LHCN-M2 (cell line): ENCODE measurements at places on chromosomes 4 and X.

DNA sequence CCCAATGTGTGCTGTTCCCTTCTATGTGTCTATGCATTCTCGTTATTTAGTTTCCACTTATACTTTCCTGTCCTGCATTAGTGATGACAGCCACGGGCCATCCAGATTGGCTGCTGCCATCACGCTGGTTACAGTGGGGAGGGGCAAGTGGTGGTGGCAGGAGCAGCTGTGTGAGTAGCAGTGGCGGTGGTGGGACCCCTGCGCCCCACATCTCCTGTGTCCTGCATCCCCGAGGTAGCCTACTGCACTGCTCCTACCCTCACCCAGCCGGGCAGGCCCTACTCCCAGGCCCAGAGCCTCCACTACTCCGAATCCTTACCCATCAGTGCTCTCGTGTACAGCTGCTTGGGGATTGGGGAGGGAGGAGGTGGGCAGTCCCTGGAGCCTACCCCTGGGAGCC, 798.7 kb upstream of the AGA start:
- DNase-seq = no peak

GRCh38 chrX:5163663-5164062, 1065.0 kb downstream of the NLGN4X start:
- DNase-seq = no peak

DNA sequence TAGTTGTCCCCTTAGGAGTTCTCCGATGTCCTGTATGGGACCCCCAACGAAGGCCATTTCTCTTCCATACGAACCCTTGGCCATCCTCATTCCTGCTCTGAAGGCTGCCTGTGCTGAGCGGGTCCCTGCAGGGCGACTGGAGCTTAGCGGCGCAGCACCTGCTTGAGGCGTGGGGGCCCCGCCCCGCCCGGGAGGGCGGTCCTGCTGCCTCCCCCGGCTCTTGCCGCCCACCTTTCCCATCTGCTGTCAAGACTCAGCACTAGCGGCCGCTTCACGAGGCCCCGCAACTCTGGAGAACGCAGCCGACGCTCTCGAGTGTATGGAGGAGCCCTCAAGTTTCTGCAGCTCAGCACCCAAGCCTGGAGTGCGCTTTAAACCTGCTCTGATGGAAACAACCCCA, 197.7 kb downstream of the TRIML1 start:
- DNase-seq = no peak

- peak; percentile 52 for DNase-seq
Observed at GRCh38 chr4:40186665-40187014, 10.2 kb upstream of the RHOH start.

DNA sequence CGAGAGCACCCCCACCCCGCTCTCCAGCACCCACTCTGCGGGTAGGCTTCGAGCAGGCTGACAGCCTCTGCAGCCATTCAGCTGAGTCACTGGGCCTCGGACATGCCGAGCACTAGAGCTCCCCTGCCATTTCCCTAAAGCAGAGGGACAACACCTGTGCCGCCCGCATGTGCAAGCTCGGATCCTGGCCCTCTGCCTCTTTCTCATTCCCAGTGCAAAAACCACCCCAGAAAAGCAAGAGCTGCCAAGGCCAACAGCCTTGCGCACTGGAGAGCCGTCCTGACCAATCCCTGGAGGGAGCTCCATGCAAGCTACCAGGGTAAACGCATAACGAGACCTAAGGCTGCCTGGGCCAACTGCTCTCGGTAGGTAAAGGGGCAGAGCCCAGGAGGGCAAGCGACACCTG, 5.3 kb downstream of the HCFC1 start:
- DNase-seq = peak; percentile 46

- DNase-seq = no peak
Observed at GRCh38 chr4:149245333-149245732, 570.3 kb downstream of the IQCM start.

DNA sequence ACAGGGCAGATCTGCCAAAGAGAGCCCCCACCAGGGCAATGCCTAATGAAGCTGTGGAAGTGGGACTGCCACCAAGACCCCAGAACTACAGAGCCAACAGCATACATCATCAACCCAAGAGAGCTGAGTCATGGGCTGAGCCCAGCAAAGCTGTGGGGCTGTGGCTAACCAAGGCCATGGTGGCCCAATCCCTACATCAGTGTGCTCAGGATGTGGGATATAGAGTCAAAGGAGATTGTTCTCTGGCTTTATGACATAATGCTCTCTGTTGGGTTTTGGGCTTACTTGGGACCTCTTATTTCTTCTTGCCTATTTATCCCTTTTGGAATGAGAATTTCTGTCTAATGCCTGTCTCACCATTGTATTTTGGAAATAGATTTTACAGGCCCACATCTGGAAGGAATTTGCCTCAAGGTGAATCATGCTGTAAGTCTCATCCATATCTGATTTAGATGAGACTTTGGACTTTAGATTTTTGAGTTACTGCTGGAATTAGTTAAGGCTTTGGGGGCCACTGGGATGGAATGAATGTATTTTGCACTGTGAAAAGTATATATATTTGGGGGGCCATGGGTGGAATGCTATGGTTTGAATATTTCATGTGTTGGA, 5.4 kb upstream of the PRDM5 start:
- no peak for DNase-seq

- DNase-seq = no peak
Observed at GRCh38 chr4:131499141-131499873, 1649.8 kb upstream of the PCDH10 start.

DNA sequence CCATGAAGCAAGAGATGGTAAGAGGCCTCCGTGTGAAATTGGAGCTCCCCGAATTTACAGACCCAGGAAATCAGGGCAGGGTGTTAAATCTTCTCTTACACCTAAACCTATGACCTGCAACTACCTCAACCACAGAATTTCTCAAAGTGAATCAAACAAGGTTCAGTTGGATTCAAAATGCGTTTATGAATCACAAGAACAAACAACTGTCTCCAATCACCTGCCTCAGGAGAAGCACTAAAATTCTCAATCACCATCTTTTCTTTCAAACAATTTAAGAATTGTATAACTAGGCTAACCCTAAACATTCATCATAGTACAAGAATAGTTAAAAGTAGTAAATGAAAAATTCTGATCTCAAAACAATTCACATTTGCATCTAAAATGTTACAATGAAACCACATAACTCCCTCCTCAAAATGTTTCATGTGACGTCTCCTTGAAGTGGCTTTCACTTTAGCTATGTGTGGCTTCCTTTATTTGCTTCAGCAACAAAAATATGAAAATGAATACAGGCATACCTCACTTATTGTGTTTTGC, 19.2 kb downstream of the PPP3CA start:
- DNase-seq = no peak

DNA sequence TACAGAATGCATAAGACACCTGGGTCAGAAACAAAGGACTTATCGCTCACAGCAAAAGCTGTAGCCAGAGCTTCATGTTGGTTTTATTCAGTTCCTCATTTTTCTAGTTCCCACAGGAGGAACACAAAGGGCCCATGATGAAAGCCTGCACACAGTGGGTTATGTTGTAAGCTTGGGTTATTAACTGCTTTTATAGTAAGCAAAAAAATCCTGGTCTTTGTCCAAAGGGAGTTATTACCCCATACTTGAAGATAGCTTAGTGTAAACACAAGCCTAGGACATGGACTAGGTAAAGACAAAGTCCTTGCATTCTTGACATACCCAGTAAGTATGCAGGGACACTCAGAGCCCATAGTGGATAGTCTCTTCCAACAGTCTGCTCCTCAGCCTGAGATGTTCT, 11.7 kb downstream of the BBS12 start:
- no peak for DNase-seq

DNA sequence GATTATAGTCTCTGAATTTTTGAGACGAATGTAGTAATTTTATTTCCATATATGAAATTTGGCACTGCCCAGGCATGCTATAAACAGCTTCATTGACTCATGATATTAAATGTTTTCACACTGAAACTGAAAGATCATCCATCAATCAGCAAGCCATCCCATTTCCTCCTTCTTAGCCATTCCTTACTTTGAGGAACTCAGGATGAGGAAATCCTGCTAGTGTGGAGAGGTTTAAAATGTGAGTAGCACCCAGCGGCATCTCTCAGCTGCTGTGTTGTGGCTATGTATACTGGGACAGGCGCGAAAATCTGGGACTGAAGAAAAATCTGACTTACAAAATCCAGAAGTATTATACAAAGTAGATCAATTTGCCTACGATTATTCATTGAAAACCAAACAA, 52.1 kb downstream of the PTCHD1 start:
- peak; percentile 11 for DNase-seq

- DNase-seq = peak; percentile 60
Observed at GRCh38 chr4:30718641-30719453, 1.3 kb upstream of the PCDH7 start.

- no peak for DNase-seq
Observed at GRCh38 chrX:31139961-31140360, 68.1 kb upstream of the FTHL17 start.

DNA sequence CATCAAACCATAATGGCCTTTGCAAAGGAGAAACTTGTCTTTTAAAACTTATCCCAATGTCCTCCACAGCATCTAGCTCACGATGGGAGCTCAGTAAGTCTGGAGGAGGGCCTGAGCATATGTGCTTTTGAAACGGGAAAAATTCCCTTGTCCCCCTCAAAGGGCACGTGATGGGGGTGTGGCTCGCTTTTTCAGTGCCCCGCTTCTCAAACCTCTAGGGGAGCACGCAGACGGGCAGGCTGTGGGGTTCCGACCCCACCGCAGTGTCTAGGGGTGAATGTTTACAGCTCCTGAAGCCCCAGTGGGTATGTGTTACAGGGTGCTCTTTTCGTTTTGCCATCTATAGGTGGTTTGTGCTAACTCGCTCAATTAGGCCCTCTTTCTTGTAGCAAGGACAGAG, 31.2 kb downstream of the SLITRK2 start:
- DNase-seq = no peak

GRCh38 chrX:17160975-17161374, 214.0 kb upstream of the NHS start:
- DNase-seq = no peak

- DNase-seq = no peak
Observed at GRCh38 chr4:48910511-48910910, 3.9 kb upstream of the OCIAD2 start.

GRCh38 chrX:40845331-40845911, 110.1 kb upstream of the MED14 start:
- peak; percentile 85 for DNase-seq

GRCh38 chr4:20624793-20625374, 75.4 kb upstream of the PACRGL start:
- peak; percentile 4 for DNase-seq

DNA sequence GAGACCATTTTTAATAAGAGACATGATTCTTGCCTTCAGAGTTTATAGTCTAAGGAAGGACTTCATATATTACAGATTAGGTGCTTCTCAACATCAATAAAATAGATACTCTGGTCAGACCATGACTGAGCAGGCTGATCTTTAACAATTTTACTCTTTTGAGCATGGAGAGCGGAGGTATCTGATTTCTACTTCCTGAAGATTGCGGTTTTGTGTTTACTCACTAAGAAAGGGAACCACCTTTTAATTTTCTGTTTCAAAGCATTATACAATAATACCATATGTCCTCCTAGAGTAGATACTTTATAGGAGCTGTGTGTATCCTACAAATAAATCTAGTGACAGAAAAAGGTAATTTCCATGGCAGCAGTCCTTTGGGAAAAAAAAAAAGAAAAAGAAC, 12.5 kb downstream of the MORC4 start:
- no peak for DNase-seq

GRCh38 chrX:153875391-153876111, 10.4 kb downstream of the L1CAM start:
- DNase-seq = peak; percentile 7

GRCh38 chrX:153781428-153782047, 697 bp downstream of the SRPK3 start:
- peak; percentile 17 for DNase-seq

- no peak for DNase-seq
Observed at GRCh38 chr4:153159016-153159415, 45.2 kb upstream of the TRIM2 start.

- no peak for DNase-seq
Observed at GRCh38 chr4:16750882-16751642, 147.4 kb downstream of the LDB2 start.

- peak; percentile 63 for DNase-seq
Observed at GRCh38 chr4:56134266-56134665, 185.5 kb downstream of the CEP135 start.

GRCh38 chr4:183816882-183817509, 88.1 kb upstream of the STOX2 start:
- DNase-seq = no peak

- peak; percentile 22 for DNase-seq
Observed at GRCh38 chr4:20612313-20612712, 87.9 kb upstream of the PACRGL start.

- DNase-seq = no peak
Observed at GRCh38 chr4:74654230-74654681, 140.1 kb downstream of the BTC start.

- no peak for DNase-seq
Observed at GRCh38 chrX:39459952-39460351, 637.8 kb downstream of the BCOR start.

GRCh38 chr4:158291334-158292055, 81.2 kb downstream of the TMEM144 start:
- no peak for DNase-seq

GRCh38 chr4:74830928-74831327, 36.6 kb upstream of the BTC start:
- DNase-seq = no peak

DNA sequence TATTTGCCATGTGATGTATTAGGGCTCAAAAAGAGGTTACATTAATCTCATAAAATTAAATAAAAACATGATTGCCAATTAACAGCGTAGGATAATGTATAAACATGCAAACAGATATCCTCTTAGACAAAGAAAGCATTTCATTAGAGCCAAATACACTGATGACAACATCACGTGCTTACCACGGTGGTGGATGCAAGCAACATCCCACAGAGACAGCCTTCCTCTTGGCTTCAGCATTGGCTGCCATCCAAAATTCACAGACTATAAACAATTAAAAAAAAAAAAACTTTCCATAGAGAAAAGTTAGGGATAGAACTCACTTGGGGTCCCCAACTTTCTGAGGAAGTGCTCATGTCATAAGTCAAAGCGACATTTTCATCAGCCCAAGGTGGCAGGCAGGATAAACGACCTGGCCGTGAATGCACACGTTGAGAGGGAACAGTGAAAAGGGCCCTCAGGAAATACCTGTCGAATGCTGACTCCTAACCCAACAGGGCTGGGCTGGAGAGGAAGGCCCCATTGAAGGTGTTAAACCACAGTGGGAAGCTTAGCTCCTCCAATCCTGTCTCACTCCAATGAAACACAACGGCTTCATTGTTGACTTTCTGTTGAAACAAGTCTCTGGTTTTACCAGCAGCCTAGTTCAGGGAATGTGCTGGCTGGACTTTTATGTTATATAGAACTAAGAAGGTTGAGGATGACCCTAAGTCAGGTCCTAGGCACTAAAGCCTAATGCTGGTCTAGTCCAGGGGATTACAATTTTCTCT, 48.4 kb downstream of the IDS start:
- DNase-seq = no peak
